Activated gamma-delta T cell treated with Interleukin-2 at 50 U/mL for 16 hours (primary cell): ENCODE measurements at places on chromosomes 11 and 22.

GRCh38 chr11:134034496-134035381, 34.1 kb upstream of the JAM3 start:
- DNase-seq: no peak

GRCh38 chr11:1530686-1531448, 41.2 kb downstream of the DUSP8 start:
- no peak for DNase-seq

DNA sequence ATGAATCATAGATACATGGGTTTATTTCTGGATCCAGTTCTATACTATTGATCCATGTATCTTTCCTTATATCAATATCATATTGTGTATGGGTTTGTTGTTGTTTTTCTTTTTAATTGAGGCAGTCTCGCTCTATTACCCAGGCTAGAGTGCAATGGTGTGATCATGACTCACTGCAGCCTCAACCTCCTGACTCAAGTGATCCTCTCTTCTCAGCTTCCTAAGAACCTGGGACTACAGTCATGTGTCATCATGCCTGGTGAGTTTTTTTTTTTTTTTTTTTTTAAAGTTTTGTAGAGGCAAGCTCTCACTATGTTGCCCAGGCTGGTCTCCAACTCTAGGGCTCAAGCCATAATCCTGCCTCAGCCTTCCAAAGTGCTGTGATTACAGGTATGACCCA, 1589.4 kb upstream of the TENM4 start:
- no peak for DNase-seq

- DNase-seq: no peak
Observed at GRCh38 chr22:21108379-21109115, 62.8 kb downstream of the LRRC74B start.

- DNase-seq: no peak
Observed at GRCh38 chr11:76524919-76525318, 80.1 kb downstream of the EMSY start.

DNA sequence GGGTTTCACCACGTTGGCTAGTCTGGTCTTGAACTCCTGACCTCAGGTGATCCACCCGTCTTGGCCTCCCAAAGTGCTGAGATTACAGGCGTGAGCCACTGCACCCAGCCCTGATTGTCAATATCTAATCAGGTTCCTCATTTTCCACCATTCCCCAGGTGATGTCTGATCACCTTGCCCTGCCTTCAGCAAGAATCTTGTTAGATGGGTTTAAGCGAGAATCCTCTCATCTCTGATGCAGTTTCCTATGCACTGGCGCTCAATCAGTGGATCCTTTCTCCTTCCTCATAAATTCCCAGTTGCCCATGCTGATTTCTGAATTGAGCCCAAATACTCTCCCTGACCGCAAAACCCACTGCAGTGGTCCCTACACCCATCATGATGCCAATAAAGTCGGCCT, 664 bp upstream of the ZC3H7B start:
- DNase-seq: no peak

DNA sequence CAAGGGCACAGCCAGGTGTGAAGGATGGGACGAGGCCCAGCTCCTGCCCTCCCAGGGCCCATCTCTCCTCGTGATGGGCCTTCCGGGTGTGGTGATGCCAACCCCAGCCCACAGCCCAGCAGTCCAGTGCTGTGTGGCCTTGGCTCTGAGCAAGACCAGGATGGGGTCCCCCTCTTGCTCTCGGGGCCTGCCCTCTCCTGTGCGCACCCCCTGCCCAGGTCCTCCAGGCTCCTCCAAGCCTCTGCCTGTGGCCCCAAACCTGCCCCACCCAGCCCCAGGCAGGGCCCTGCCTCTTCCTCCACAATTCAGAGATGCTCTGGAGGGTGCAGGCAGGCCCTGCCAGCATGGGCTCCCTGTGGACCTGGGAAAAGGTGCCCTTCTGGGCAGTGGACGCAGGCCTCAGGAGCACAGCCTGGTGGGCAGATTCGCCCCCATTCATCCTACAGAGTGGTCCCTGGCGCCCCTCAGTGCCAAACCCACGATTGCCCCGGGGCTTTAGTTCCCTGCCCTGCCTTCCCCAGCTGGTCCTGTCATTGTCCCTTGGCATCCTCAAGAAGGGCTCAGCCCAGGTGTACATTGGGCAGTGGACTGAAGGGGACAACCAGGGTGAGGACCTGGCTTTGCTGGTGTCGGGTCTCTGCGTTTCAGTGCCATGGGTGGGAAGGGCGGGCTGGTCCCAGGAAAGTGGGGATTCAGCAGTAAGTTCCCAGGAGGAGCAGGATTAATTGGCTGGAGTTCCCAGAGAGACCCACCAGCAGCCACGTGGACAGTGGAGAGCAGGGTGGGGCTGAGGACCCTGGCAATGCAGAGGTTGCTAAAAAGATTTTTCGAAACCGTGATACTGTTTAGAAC, 19.8 kb downstream of the EIF1AD start:
- DNase-seq: no peak

GRCh38 chr22:35128637-35129036, 62.7 kb downstream of the ISX start:
- DNase-seq: no peak

GRCh38 chr22:37916311-37916710, 10.2 kb downstream of the MICALL1 start:
- DNase-seq: no peak
